ENCODE measurements at places on chromosomes 13 and 19. TPM values are rescaled to one million over a fixed set of nuclear protein-coding genes. Genes with fewer than 3 reads are reported as not detected.
A peak's percentile ranks its signal among the peaks of the same experiment; 100 is the strongest.

GRCh38 chr13:94495806-94496205 is 16.3 kb upstream of the DCT start:
- DNase-seq: no peak

DNA sequence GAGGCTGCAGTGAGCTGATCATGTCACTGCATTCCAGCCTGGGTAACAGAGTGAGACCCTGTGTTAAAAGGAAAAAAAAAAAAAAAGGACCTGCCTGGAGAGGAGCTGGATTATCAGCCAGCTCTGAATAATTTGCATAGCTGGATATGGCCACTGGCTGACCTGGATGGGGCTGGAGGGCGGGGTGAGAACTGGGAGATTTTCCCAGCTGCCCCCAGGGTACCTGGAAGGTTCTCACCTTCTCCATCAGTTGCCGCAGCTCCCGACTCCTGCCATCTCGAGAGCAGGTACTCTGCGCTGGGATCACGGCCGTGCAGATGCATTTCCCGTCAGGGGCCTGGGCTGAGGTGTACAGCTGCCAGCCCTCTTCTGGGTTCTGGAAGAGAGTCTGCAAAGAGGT is 25.3 kb downstream of the PIN1 start:
- DNase-seq: no peak

DNA sequence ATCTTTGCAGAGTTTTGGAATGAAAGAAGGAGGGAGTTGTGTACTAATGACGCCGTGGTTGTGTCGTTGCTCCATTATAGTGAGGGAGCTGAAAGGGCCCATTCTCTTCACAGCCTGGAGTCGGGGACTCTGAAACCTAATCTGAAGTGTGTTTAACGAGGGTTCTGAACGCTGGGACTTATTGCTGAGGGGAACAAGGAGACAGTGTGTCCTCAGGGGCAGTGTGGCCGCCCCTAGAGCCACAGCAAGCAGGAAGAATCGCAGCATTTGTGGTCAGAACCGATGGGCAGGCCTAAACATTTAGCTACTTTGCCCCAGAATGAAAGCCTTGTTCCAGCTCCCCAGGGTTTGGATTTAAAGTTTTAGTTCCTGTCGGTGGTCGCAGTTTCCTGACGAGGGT is 156.4 kb upstream of the RNF113B start:
- DNase-seq: peak; percentile 61

- DNase-seq: peak; percentile 44
These were observed 3.7 kb upstream of the FCER2 start for GRCh38 chr19:7705387-7706187.

DNA sequence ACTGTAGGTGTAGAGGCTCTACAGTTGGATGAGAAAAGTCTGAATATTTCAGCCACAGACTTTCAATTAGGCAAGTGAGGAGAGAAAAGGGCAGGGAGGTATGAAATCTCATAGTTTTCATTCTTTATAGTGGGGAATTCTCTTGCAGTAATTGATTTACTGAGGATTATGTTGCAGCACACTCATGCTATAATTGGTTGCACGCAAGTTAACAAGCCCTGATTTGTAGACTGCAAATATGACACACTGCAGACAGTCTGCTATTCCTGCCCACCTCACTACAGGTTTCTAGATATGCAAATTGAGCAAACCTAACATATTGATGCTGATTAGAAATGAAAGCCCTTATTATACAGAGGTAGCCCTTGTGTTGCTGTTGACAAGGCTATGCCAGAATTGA is 139.4 kb downstream of the LHFPL6 start:
- DNase-seq: no peak

- peak; percentile 5 for DNase-seq
These were observed 33.9 kb upstream of the NPAS1 start for GRCh38 chr19:46985542-46986415.

Gene MAB21L1
- total RNA-seq: 2.0 TPM

Data from stomach (tissue), 19 donors.